ENCODE measurements at places on chromosomes 2 and 18. TPM values are rescaled to one million over a fixed set of nuclear protein-coding genes. Genes with fewer than 3 reads are reported as not detected.

- no peaks in the 10 kb centered on the region for H3K36me3 ChIP-seq
- H3K4me3 ChIP-seq: no peak overlapping the region
- no peaks in the 10 kb centered on the region for H3K4me1 ChIP-seq
- DNase-seq: no peak
- H3K27ac ChIP-seq: no peak overlapping the region
- no peaks in the 10 kb centered on the region for H3K27me3 ChIP-seq
Observed at GRCh38 chr18:77035380-77036187, 97.0 kb downstream of the MBP start.

Gene DBI
- 129 TPM for total RNA-seq

Gene ABCB6
- total RNA-seq: 24.5 TPM

Gene SERPINB4
- not detected for total RNA-seq

GRCh38 chr2:79025421-79025820 lies at the start of gene REG3G:
Gene REG3G (plus strand): TSS chr2:79025702. CDS start chr2:79026094, 392 bp downstream.
- no peak for DNase-seq
- H3K27ac ChIP-seq: no peak within 1 kb of the TSS
- H3K4me3 ChIP-seq: no peak within 1 kb of the TSS
